ENCODE measurements at places on chromosomes 7 and 10.

DNA sequence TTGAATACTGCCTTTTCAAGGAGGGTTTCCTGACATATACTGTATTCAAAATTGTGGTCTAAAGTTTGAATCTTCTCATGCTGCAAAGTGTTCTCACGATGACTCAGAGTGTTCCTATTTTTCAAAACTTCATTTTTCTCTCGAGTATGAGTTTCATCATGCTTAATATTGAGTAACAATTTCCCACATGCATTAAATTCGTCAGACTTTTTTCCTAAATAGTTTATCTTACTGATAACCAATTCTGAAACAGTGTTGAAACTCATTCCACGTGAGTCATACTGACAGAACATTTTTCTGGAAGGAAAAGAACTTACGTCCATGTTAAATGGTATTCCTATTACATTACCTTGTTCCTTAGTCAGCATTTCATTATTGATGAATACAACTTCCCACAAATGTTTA is 44.1 kb downstream of the ZNF33B start:
- DNase-seq = no peak

DNA sequence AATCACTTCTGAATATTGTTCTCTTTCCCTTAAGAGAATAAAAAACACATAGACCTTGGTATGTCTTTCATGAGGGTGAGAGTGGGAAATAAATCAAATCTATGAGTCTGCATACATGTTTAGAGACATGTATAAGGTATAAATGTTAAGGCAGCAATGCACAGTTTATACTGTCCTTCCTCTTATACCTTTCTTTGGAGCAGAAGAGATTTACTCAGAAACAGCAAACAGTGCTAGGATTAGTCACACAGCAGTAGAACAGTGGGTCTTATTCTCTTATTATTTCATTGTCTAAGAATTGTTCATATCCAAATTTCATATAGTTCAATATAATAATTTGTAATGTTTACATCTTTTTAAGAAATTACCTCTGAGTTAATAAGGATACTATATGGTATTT is 126.7 kb upstream of the TMEM196 start:
- no peak for DNase-seq

GRCh38 chr7:77525231-77525630 is 11.9 kb upstream of the PTPN12 start:
- DNase-seq = no peak

DNA sequence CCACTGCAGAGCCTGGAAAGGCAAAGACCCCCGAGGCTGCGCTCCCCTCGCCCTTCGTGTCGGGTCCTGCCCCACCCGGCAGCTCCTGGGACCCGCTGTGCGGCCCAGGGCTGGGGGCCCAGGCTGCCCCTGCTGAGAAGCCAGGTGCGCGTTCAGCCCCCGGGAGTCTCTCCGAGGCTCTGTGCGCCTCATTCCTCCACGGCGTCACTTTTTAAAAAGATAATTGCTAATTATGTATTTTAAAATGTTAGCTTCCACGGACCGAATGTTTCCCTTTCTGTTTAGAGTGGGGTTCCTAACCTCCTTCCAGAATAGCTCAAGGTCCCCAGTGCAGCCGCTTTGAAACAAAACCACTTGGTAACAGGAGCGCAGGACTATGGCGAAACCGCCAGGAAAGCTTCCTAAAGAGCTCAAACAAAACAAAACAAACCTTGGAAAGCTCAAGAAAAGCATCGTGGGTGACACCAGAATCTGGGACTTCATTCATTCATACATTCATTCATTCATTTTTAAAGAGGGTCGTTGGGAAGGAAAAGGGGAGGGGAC is 45.6 kb downstream of the PDIA4 start:
- DNase-seq = peak; percentile 38

- DNase-seq = no peak
These were observed 9.5 kb upstream of the SUN1 start for GRCh38 chr7:822692-823276.

DNA sequence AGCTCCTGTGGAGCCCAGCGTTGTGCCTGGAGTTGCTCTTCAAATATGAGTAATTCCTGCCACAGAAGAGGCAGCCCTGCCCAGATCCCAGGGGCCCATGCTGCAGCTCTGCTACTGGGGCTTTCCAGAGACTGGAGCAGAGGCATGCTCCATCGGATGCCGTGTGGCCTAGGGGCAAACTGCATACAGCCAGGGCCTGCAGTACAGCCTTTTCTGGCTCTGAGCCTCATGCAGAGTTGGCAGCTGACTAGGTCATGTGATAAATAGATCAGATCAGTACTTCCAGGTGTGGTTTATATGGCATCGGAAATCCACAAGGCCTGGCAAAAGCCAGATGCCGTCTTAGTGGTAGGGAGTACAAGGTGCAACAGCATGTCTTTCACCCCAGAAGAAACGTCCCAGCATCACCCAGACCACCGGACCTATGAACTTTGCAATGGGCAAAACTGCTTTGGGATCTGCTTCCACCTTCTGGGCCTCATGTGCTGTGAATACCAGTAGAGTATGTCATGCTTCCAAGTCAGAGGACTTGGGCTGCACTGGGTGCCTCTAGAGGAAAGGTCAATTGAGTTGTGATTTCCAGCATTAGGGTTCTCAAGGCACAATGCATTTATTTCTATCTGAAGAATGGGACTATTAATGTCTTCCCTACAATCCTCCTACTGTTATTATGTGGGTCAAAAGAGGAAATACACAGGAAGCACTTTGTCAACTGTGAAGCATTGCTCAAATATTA is 250.7 kb upstream of the ZNF32 start:
- no peak for DNase-seq

DNA sequence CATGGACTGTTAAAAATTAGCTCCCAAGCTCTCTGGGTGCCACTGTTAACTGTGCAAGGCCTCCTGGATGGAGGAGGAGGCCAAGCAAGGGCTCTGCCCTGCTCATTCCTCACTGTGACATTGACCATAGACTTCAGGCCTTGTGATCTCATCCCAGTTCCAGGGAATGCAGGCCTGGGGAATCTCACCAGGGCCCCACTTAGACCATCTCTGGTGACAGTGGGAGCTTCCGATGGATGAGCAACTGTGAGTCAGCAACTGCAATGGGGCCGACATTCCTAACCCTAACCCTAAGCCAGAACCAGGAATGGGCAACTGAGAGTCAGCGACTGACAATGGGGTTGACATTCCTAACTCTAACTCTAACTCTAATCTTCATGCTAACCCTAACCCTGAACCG is 50.4 kb upstream of the MSMB start:
- no peak for DNase-seq

DNA sequence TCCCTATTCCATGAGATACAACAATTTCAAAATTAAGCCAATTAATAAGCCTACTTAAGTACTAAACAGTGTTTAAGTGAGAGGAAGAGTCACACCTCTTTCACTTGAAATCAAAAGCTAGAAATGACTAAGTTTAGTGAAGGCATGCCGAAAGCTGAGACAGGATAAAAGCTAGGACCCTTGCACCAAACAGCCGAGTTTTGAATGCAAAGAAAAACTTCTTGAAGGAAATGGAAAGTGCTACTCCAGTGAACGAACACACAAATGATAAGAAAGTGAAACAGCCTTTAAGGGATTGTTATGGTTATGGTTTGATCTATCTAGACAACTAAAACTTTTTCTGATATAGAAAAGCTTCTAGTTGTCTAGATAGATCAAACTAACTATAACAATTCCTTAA is 135.4 kb upstream of the KMT2E start:
- DNase-seq = no peak

DNA sequence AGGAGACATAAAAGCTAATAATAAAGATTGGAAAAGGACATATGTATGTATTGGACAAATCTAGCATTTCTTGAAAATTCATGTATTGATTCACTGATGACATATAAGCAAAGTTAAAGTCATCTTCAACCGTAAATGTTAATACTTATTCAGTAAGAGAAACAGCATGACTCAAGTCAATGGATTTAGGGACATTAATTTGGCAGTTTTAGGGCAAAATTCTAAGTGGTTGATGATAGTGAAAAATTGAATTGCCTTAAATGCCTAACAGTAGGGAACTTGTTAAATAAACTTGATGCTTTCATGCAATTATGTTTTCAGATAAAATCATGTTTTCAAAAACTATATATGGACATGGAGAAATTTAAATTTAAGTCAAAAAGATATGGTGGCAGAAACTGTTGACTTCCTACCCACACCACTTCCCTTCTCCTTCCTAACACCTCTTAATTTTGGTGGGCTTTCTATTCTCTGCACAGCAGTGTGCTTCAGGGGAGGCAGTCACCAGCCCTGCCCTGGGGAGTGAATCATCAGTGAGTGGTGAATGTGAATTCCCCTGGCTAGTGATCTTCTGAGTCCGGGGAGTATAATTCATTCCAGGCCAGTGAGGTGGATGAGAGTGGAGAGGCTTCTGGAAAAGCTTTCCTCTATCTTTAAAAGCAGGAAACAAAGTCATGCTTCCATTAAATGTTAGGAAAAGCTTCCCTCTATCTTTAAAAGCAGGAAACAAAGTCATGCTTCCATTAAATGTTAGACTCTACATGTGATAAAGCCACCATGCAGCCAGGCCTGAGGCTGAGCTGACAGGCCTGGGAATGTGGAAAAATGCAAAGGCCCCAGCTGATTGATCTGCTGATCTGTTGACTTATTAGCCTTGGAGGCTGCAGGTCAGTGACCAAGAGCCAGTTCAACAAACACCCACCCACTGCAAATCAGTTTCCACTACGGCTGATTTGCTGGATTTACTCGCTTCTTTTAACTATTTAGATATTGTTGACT is 25.2 kb upstream of the ITGB1 start:
- DNase-seq = no peak

DNA sequence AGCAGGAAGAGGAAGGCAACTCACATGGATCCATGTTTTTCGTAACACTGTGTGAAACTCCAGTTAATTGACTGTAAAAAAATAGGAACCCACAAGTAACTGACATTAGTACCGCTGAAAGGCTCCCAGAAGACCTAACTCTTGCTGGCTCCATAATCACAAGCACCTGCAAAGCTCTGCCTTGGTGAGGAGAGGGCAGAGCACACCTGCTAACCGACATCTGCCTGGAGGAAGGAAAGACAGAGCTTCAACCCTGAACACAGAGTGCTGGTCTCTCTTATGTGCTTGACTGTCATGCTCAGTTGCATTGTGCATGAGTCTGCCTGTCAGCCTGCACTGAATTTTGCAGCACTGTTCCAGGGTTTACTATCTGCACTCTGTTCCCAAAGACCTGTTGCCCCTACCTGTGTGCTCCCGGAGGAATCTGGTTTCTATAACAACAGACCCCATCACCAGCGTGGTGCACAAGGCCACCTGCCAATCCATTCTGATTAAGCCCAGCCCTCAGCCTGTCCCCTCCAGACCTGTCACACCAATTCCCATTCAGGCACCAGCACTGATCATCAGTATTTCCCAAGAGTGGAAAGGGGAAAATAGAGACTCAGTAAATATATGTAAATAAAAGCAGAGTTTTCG is 63.1 kb upstream of the ANKRD1 start:
- DNase-seq = peak; percentile 3

- DNase-seq = no peak
These were observed 472.0 kb upstream of the FZD8 start for GRCh38 chr10:36114141-36114540.

- no peak for DNase-seq
These were observed 118.4 kb upstream of the EFCAB10 start for GRCh38 chr7:105699568-105700236.

GRCh38 chr10:126170371-126170770 is 217.9 kb downstream of the ADAM12 start:
- DNase-seq = peak; percentile 35

GRCh38 chr7:134327896-134328295 is 11.2 kb upstream of the SLC35B4 start:
- DNase-seq = peak; percentile 14

GRCh38 chr10:118495499-118495898 is 99.9 kb downstream of the PRLHR start:
- DNase-seq = no peak

DNA sequence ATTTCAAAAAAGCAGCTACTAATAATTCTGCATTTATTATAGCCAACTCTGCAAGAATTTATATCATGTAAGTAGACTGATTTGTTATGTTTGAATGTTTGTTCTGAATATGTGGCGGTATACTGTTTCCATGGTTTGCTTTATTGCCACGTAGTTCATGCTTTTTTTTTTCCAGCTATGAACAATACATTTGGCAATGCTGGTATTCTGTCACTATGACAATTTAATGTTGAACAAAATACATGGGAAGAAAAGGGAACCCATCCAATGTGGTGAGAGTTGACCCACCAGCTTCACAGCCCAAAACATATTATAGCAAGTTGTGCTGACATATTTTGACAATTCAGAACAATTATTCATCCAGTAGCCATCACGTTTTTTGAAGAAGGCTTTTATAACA is 145.6 kb downstream of the CCDC71L start:
- DNase-seq = no peak

GRCh38 chr10:79298403-79299244 is 48.6 kb upstream of the PPIF start:
- peak; percentile 6 for DNase-seq

GRCh38 chr10:6657196-6657595 is 77.1 kb upstream of the PRKCQ start:
- DNase-seq = no peak

- DNase-seq = no peak
These were observed 291.7 kb upstream of the NPVF start for GRCh38 chr7:25520017-25520416.

- peak; percentile 57 for DNase-seq
These were observed 17.5 kb downstream of the HKDC1 start for GRCh38 chr10:69237528-69238159.

DNA sequence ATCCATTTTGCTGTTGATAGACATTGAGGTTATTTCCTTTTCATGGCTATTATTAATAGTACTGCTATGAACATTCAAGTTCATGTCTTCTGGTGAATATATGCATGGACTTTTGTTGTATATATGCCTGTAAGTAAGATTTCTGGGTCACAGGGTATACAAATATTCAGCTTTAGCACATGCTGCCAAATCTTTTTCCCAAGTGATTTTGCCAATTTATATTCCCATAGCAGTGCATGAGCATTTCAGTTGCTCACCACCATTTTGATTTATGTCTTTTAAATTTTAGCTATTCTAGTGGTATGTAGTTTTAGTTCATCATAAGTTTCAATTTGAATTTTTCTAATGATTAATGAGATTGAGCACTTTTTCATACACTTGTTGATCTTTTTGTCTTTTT is 59.9 kb downstream of the CALD1 start:
- no peak for DNase-seq

- no peak for DNase-seq
These were observed 1.3 kb downstream of the CAMK2B start for GRCh38 chr7:44324204-44324480.

DNA sequence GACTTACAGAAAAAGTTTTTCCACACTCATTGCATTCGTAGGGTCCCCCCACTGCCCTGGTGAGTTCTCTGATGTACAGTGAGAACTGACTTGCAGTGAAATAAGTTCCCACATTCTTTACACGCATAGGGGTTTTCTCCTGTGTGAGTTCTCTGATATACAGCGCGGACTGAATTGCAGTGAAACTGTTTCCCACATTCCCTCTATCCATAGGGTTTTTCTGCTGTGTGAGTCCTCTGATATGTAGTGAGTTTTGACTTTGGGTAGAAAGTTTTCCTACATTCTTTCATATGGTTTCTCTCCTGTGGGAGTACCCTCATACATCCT is 147.0 kb downstream of the GLRX3 start:
- DNase-seq = no peak

Data from NCI-H146 (cell line).